RWPE1 (cell line): ENCODE measurements at places on chromosomes 12 and 14.

DNA sequence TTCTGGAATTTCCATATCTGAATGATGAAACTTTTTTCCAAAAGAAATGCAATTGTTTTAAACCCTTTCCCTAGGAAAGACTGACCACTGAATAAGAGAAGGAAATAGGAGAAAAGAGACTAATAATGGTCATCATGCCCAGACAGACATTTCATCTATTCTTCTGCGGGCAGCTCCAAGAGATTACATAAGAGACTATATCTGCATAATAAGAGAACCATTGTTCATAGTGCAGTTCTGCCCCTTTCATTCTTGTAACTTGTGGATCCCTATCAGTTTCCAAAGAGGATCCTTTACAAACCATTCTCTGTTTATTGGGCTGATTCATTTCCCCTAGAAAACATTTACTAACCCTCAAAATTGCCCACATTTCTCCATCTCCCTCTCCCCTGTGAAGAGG is 197.8 kb downstream of the FSCB start:
- DNase-seq: no peak

DNA sequence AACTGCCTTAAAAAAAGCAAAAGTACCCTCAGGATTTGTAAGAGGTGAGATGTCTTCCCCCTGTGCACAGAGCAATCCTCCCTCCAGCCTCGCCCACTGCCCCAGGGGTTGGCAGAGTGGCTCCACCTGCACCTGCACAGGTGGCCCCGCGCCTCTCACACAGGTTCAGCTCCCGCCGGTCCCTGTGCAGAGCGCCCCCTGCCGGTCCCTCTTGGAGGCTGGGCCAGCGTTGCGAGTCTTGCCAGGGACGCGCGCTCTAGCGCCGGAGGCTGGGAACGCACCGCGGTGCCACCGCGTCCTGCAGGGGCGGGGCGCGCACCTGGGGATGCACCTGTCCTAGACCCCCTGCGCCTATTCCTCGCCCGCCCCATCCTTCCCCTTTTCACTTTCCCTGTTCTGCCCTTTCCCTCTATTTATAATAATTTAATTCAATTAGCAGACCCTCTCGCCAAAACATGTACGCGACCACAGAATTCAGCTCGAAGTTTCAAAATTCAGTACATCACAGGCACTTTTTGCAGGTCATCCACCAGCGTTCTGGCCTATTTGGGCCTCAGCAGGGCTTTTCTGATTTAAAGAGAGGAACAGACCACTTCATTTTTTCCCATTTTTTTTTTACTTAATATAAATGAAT is 618.6 kb downstream of the AACS start:
- no peak for DNase-seq

DNA sequence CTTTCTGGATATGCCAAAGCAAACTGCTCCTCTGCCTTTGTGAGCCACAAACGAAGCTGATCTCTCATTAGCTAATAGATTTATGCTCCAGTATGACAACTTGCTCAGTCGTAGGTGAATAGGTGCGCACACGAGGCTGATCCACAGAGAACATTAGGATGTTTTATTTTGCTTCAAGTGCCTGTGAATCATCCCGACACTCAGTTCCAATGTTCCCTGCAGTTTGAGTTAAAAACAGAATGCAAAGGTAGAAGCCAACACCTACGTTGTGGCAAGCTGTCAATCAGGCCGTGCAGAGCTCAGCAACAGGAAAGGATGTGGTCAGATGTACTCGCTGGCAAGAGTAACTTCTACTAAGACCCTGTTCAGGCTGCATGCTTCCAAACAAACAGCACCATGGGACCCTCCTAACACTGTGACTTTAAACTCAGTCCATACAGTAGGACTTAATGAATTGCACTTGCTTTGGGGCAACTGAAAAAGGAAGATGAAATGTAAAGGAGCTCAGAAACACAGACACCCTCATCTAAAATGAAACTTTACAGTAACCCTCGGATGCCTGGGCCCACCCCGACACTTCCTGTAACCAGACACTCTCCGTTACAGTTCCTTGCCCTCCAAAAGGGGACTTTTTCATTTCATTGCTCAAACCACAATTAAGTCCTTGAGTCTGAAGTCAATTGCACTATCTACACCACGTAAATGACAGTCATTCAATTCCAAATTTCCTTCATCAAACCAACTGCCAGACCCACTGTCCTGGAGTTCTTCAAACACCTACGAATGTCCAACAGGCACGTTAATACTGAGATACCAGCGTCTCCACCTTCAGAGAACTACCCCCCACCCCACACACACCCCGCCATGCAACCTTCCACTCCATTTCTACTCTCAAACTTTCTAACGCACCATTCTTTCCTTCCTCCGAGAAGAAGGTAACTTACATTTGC is 1.6 kb downstream of the CCDC88C start:
- peak; percentile 67 for DNase-seq

GRCh38 chr14:64417771-64418125 is 29.6 kb downstream of the MTHFD1 start:
- DNase-seq: no peak

- no peak for DNase-seq
Observed at GRCh38 chr14:96917442-96917963, 120.3 kb downstream of the VRK1 start.

GRCh38 chr14:29042551-29042950 is 276.0 kb downstream of the FOXG1 start:
- no peak for DNase-seq

DNA sequence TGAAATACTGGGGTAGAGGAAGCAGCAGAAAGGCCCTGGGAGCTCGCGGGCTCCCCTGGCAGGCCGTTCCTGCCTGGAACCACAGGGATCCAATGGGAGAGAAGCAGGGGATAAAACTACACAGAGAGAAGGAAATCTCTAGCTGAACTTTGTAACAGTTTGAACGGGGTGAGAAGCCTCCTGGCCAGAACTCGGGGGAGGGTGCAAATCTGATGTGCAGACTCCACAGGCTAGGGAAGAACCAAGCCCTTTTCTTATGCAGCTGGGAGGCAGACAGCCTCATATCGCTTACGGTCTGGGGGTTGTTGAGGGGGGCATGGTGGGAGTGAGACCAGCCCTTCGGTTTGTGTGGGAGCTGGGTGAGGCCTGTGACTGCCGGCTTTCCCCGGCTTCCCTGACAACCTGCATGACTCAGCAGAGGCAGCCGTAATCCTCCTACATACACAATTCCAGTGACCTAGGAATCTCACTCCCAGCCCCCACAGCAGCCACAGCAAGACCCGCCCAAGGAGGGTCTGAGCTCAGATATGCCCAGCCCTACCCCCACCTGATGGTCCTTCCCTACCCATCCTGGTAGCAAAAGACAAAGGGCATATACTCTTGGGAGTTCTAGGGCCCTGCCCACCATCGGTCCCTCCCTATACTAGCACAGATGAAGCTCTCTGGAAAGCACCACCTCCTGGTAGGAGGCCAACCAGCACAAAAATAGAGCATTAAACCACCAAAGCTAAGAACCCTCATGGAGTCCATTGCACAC is 143.0 kb downstream of the TMTC1 start:
- peak; percentile 6 for DNase-seq

- no peak for DNase-seq
Observed at GRCh38 chr12:54127538-54128259, 61.1 kb downstream of the SMUG1 start.

DNA sequence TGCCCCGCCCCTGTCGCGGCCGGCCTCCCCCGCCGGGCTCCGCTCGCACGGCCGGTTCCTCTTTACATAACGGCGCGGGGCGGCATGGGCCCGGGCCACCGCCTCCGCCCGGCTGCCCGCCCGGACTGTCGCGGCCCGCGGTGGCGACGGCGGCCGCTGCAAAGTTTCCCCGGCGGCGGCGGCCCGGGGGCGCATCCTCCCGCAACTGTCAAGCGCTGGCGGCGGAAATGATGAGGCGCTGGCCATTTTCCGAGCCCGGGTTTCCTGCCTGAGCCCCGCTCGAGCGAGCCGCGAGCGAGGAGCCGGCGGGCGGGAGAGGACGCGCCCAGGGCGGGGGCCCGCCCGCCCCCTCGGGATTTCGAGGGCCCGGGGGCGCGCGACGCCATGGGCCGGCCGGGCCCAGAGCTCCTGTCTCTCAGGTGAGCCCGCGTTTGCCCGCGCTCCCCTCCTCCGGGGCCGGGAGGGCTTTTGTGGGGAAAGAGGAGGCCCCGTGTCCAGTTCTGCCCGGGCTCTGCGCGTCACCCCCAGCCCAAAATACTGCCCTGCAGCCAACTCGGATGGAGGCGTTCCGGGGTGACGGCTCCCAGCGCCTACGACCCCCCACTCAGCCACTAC is at the start of gene SH2B3:
SH2B3 (plus strand) TSS at position 65 of the 615 bp plus-strand sequence. CDS start 12,223 bp downstream, outside the sequence.
- no peak for DNase-seq

DNA sequence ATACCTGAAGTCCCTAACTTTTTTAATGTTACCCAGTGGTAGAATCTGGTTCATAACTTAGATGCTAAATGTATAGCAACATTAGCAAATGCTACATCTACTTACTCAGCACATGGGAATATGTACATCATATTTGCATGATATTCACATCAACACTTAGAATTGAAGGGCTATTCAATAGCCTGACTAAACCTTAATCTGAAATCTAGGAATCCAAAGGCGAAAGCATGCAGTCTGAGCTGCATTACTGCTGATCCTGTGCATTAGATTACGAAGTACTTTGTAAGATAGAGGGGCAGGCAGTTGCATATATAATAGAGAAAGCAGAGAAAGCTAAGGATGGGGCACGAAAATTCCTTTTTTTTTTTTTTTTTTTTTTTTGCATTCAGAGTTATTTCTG is 40.4 kb downstream of the SLC38A4 start:
- no peak for DNase-seq

GRCh38 chr14:31969699-31970240 is 107.3 kb upstream of the ARHGAP5 start:
- no peak for DNase-seq

- DNase-seq: no peak
Observed at GRCh38 chr12:93838193-93838592, 161.0 kb downstream of the CRADD start.

DNA sequence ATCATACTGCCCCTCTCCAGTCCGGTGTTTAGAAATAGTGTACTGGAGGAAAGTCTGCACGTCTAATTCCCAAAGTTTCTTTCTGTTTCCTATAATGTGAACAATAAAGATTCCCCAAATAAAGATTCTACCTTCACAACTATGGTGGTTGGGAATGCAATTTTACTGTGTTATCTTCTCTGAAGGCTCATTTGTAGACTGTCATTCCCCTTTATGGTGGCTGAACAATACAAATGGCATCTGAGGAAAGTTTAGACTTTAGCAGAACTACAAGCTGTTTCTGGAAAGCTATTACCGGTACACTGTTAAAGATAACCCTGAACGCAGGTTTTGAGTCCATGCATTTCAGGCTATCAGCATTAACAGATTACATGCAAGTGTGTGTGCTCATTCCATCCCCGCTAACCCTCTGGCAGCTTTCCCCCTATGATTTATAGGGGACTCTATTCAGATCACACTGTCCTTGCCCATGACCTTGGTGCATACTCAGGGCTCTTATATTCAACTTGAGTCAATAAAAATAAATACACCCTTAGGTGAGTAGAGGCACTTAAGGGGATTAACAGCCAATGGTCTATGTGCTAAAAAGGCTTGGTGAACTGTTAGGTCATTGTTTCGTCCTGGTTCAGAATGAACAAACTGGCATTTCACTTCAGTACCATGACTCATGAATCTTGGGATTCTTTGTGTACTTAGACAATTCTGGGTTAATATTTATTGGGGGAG is 60.7 kb upstream of the PYGL start:
- peak; percentile 29 for DNase-seq

- peak; percentile 48 for DNase-seq
Observed at GRCh38 chr14:89915114-89915878, 39.2 kb downstream of the EFCAB11 start.

- DNase-seq: no peak
Observed at GRCh38 chr14:92985521-92985920, 62.6 kb downstream of the CHGA start.

DNA sequence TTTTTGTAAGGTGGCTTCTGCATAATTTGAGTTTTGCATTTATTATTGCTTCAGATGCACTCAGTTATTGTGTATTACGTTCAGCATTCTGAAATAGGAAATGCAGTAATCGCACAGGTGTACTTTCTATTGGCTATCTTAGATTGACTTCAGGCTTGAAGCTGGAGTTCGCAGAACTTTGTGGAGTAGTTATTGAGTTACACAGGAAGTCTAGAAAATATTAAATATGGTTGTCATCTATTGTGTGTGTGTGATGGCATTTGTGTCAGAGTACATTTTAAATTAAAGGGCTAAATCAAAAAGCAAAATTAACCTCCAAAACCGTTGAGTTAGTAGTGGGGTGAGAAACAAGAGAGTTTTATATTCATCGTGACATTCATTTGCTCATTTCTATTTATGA is 2.7 kb downstream of the ARID2 start:
- no peak for DNase-seq

DNA sequence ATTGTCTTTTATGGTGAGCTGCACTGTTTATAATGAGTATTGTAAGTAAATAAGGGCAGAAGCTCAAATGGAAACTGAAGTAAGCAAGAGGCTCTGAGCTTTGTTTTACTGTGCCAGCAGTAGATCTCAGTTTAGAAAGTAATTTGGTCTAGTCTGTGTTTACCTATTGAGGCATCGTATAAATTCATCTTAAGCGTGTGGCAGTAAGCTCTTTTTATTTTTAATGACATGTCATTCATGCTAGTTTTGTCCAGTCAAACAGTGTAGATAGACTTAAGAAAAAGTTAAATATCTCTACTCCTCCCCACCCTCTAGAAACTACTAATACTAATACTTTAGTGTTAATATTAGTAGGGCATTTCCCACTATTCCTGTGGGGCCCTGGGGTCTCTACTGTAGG is 2.0 kb downstream of the ANO6 start:
- no peak for DNase-seq

GRCh38 chr12:12901158-12901791 is 9.9 kb downstream of the GPRC5A start:
- peak; percentile 68 for DNase-seq

- DNase-seq: no peak
Observed at GRCh38 chr14:73616831-73617230, 4.5 kb downstream of the ACOT6 start.

GRCh38 chr12:57952766-57953165 is 11.4 kb downstream of the ATP23 start:
- DNase-seq: no peak

- no peak for DNase-seq
Observed at GRCh38 chr14:103521951-103522563, 573 bp downstream of the CKB start.

- DNase-seq: no peak
Observed at GRCh38 chr14:69149461-69150244, 3.3 kb downstream of the DCAF5 start.

DNA sequence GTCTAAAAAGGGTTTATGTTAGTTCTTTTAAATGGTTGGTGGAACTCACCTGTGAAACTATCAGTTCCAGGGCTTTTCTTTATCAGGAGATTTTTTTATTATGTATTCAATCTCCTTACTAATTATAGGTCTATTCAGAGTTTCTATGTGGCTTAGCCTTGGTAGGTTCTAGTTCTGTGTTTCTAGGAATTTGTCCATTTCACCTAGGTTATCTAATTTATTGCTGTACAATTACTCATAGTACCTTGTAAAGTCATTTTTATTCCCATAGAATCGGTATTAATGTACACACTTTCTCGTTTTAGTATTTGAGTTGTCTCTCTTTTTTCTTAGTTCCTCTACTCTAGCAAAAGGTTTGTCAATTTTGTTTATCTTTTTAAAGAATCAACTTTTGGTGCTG is 59.0 kb downstream of the BORCS5 start:
- DNase-seq: no peak

- DNase-seq: no peak
Observed at GRCh38 chr14:37587131-37587803, 7.8 kb downstream of the FOXA1 start.

- no peak for DNase-seq
Observed at GRCh38 chr12:49089821-49090773, 4.5 kb downstream of the DHH start.
